ENCODE measurements at places on chromosomes 2 and 18. TPM values are rescaled to one million over a fixed set of nuclear protein-coding genes. Genes with fewer than 3 reads are reported as not detected.

GRP gene
- 22.8 TPM for total RNA-seq

RFTN2 gene
- 22.8 TPM for total RNA-seq

ERBB4 gene
- 75.0 TPM for total RNA-seq

SPATS2L gene
- total RNA-seq = 40.8 TPM

GRCh38 chr2:201419057-201419635, 32.1 kb downstream of the TRAK2 start:
- no peak for DNase-seq

DNA sequence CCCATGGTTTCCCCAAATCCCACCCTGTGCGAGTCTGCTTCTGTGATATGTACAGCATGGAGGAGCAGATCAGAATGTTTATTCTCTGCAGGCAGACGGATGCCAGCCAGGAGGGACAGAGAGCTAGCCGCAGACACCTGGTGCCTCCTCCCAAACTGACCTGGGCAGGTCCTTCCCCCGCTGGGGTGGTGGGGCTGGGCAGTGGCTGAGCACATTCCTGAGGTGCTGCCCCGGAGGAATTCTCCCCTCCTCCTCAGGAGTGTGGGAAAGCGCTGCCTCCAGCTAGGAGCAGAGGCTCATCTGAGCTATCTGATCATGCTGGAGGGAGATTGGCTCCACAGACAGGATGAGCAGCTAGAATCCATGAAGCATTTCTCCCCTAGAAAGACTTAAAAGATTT, 21.7 kb downstream of the C2orf92 start:
- DNase-seq = no peak

DNA sequence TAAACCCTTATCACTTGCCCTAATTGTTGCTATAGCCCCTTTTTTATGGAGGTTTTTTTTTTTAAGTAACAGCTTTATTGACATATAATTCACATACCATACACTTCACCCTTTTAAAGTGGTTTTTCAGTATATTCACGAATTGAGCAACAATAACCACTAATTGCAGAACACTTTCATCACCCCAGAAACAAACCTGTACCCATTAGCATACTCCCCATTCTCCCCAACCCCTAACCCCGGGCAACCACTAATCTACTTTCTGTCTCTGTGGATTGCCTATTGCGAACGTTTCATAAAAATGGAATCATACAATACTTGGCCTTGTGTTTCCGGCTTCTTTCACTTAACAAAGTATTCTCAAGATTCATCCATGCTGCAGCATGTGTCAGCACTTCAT, 213.6 kb downstream of the ATAD2B start:
- DNase-seq = no peak

DNA sequence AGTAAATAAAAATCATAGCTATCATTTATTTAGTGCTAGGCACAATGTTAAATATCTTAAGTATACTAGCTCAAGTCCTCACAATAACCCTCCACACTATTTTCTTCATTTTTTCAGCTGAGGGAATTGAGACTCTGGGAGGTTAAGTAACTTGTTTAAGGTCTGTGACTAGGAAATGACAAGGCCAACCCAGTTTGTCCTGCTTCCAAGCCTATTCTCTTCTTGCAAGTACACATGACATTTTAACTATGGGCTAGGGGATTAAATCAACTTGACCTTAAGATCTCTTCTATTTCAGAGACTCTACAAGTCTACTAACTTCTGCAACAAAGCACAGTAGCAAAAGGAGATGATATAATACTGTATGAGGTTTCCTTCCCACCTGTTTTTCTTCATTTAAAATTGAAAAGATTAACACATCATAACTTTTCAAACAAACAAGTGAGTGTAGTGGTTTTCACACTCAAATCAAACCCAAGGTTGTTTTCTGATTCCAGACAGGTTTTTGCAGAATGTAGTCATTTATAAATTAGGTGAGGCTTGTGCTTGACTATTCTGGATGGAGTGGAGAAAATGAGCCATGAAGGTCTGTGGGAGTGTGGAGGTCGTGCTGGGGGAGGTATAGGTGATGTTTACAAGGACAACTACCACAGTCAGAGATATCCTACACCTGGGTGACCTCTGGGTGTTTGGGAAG, 57.0 kb downstream of the CD28 start:
- no peak for DNase-seq

GRCh38 chr2:229715895-229716507, 1.6 kb upstream of the DNER start:
- DNase-seq = peak; percentile 28

Data from frontal cortex (tissue), 4 donors.